ENCODE measurements at places on chromosomes 6 and 20.
A peak's percentile ranks its signal among the peaks of the same experiment; 100 is the strongest.

- peak; percentile 49 for DNase-seq
Measured at GRCh38 chr6:31587791-31588777, 2.0 kb downstream of the LST1 start.

GRCh38 chr20:60058879-60059278 lies 100.7 kb downstream of the CDH26 start:
- DNase-seq: no peak

GRCh38 chr6:27558028-27558724 lies 85.3 kb upstream of the ZNF184 start:
- no peak for DNase-seq

- no peak for DNase-seq
Measured at GRCh38 chr20:16930656-16931055, 182.5 kb downstream of the OTOR start.

GRCh38 chr6:68238097-68238601 lies 396.9 kb upstream of the ADGRB3 start:
- DNase-seq: no peak

DNA sequence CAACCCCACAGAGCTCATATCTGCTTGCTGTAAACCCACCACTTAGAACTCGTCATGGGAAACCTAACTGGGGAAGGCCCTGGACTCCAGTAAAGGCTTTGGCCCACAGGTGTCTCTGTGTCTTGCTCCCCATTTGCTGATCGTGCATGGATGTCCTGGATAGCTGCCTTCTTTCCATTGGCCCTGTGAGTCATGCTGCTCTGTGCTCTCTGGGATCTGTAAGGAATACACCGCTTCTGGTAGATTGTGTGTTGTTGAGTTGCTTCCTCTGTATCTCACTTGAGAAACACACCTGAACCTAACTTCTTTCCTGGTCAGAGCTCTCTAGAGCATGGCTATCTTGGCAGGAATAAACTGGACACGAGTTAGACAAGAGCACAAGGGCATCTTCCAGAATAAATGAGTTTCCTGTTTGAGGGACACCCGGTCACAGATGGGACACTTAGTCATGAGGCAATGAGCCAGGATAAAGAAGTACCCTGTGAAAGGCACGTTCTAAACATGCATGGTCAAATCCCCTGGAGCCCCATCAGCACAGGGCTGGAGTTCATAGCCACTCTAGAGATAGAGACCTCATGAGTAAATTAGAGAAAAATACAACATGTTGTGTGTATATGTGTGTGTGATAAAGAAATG lies 99.6 kb upstream of the TMEM170B start:
- no peak for DNase-seq

DNA sequence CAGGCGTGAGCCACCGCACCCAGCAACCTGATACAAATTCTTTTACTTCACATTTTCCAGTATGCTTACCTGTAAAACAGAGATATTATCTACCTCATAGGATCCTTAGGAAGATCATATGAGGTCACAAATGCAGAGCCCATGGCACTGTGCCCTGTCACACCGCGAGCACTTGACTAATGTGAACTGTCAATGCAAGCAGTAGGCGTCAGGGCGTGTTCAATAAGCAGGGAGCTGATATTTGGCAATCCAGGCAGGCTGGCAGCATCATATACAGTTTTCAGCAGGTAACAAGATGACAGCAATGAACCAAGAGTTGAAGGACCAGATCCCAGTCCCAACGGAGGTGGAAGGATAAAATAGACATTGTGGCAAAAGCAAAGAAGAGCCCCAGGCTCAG lies 14.6 kb upstream of the ARID1B start:
- DNase-seq: no peak

DNA sequence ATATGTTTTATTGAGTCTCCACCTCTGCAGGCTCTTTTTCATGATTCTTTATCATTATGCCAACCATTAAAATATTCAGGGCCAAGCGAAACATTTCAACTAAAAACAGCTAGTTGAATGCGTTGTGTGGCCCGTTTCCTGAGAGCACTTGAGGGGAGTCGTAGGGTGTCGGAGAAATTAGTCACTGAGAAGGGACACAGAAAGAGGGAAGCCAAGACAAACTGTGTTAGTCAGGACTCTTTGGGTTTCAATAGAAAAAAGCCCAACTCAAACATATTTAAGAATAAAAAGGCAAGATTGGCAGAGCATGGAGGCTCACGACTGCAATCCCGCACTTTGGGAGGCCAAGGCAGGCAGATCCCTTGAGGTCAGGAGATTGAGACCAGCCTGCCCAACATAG lies 58.9 kb downstream of the MAFB start:
- no peak for DNase-seq

- DNase-seq: peak; percentile 25
Measured at GRCh38 chr20:11204926-11205768, 531.3 kb upstream of the JAG1 start.

DNA sequence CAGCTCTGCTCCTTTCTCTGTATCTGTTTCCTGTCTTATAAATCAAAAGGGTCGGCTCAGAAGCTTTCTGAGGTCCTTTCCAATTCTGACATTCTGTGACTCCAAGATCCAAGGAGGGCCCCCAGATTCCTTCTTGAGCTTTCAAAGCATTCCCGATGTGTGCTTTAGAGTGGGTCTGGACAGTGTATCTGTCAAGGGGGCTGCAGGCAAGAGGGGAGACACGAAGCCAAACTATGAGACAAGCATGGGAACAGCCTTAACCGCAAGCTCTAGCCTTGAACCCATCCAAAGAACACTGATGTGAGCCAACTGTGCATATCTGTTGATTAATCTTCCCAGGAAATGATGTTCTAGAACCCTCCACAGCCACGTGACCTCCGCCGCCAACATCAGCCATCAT lies 73.8 kb downstream of the TSHZ2 start:
- no peak for DNase-seq

DNA sequence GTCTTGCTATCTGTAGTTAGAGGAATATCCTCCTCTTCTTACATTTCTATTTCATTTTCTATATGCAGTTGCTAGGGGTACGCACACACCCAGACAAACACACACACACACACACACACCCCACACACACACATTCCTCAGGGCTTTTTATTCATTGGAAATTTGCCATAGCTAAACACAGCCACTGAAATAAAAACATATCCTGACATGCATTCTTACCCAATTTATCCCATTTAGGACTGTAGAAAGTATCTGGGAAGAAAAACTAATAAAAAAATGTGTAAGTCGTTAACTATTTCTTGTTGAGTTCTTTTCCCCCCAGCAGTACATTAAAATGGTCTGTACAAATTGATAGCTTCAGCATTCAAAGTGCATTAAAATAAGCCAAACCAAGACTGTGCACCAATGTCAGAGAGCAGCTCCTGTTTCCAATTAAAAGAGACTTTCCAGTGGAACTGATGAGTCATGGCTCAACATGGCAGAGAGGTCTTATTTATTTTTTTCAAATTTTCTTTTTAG lies 357.9 kb upstream of the AGPAT4 start:
- DNase-seq: no peak

GRCh38 chr20:10609770-10610169 lies 64.0 kb downstream of the JAG1 start:
- DNase-seq: no peak

DNA sequence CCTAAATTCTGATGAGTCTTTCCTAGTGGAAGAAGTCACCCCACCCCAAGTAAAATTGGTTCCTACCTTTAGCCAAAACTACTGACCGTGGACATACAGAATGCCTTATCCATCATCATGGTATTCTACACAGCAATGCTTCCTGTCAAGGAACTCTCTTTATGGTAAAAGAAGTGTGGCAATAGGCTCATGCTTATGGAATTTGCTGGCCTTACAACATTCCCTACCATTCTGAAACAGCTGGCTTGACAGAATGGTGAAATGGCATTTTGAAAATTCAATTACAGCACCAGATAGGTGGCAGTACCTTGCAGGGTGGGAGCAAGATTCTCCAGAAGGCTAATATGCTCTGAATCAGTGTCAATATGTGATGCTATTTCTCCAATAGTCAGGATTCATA lies 41.8 kb upstream of the BACH2 start:
- DNase-seq: no peak

- no peak for DNase-seq
Measured at GRCh38 chr20:30601974-30602373, 655.5 kb upstream of the DEFB115 start.

DNA sequence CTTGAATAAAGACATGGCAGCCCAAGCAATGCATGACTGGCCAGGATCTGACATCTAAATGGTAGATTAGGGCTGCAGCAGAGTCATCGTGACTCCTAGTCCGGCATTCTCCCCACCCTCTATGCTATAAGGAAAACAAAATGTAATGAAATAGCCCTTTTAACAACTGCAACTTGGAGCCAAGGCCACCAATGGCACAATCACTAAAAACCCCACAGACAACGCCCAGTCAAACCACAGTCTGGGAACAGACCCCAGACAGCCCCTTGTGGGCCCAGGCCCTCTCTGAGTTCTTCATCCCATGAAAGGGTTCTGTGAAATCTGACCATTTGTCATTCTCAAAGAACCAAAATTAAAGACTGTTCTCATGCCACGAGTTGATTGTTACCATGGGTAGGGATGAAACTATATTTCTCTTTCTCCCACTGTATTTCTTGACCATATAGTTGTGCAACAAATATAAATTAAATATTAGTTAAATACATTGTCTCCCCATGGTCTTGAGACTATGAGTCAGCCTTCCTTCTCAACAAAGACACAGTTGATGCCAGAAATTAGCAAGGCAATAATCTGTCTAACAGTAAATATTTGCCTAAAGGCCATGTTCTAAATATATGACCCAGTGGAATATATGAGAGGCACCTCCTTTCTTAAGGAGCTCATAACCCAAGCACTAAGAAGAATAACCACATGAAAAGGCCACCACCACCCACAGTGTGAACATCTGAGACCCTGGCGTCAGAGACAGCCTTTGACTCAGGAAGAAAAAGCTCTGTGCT lies 85.6 kb upstream of the SSTR4 start:
- DNase-seq: no peak

DNA sequence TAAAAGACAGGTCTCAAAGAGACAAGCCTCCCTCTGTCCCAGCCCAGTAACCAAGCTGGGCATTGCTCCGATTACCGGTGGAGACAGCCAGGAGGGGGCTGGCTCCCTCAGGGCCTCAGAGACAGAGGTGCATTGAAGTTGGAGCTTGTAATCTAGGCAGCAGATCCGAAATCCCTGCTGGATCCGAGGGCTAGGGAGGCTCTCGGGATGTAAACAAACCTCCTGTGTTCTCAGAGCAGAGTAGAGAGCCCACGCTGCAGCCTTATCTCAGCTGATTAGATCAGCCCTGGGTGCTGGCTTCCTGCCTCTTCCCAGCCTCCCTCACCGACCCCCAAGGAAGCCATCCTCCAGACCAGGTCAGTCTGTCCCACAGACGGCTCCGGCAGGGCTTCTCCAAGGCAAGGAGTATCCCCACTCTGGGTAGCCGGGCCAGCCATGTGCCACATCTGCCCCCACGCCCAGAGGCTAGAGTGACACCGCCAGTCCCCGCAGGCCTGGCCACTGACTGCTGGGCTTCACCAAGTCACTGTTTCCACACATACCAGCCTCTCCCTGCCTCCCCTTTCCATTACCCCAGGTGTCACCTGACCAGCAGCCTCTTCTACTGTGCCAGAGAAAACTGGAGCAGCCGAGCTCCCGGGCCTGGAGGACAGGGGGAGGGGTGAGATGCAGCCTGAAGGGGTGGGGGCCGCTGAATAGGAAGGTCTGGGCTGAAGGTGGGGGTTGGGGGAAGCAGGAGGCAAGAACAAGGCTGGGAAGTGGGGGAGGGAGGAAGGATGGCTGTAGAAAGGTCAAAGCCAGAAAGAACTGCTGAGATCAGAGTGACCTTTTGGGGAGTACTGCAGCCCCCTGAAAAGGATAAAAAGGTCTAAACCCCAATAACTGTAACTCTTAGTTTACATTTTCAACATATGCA lies 6.0 kb downstream of the SDC4 start:
- DNase-seq: no peak

DNA sequence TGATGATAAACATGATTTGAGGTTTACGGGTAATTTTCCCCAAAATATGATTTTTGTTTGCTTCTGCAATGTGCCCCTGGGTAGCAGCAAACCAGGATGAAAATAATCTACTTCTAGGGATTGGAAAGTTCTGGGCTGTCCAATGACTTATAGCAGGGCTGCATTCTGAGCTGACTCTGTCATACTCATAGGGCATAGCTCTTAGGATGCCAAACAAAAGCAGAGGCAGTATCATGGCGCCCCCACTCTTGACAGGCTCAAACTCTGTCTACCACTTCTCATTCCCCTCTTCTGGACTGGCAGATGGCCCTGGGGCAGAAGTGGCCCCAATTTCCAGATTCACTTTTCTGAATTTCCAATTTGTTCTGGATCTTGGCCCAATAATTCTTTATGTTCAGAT lies 10.3 kb downstream of the SERPINB1 start:
- DNase-seq: no peak

- no peak for DNase-seq
Measured at GRCh38 chr6:39296745-39297640, 17.2 kb downstream of the KCNK17 start.

- DNase-seq: no peak
Measured at GRCh38 chr6:41523915-41524633, 22.1 kb upstream of the FOXP4 start.

GRCh38 chr20:36097337-36098151 lies 57.0 kb upstream of the EPB41L1 start:
- DNase-seq: no peak

Data from activated T-cell treated with anti-CD3 and anti-CD28 coated beads, Interleukin-2, amount 50 U/mL, for 48 hours (primary cell).